ENCODE measurements at places on chromosomes 12 and 14. TPM values are rescaled to one million over a fixed set of nuclear protein-coding genes. Genes with fewer than 3 reads are reported as not detected.

- H3K27ac ChIP-seq = no peak overlapping the region
- H3K4me1 ChIP-seq = no peaks in the 10 kb centered on the region
- DNase-seq = peak; percentile 76
- no peaks in the 10 kb centered on the region for H3K36me3 ChIP-seq
Measured at GRCh38 chr14:24710403-24711112, 76.6 kb upstream of the GZMB start.

GRCh38 chr12:91139286-91139685, 28.0 kb upstream of the LUM start:
- no peaks in the 10 kb centered on the region for H3K36me3 ChIP-seq
- H3K27ac ChIP-seq = peak overlapping the region; percentile 26
- no peak for DNase-seq
- H3K4me3 ChIP-seq = no peak overlapping the region
- H3K27me3 ChIP-seq = no peaks in the 10 kb centered on the region

DNA sequence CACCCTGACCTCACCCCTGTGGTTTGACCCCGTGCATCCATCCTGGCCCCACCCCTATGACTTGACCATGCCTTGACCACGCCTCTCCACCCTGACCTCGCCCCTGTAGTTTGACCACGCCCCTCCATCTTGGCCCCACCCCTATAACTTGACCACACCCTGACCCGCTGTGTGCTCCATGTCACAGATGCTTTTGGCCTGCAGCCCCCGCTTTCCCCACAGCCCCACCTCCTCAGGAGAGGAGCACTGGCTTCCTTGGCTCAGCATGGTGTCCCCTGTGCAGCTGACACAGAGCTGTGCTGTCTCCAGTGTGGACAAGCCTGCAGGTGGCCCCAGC, 269.9 kb upstream of the SFSWAP start:
- no peak for DNase-seq
- no peaks in the 10 kb centered on the region for H3K4me1 ChIP-seq
- no peak overlapping the region for H3K4me3 ChIP-seq
- no peaks in the 10 kb centered on the region for H3K36me3 ChIP-seq
- no peak overlapping the region for H3K27ac ChIP-seq
- no peaks in the 10 kb centered on the region for H3K27me3 ChIP-seq

The SPIC gene
- 0.44 TPM for total RNA-seq

The PTPN6 gene
- 70.8 TPM for total RNA-seq

The FOXG1 gene
- total RNA-seq = not detected

The ZDHHC22 gene
- not detected for total RNA-seq
